Sigmoid colon (tissue), 7 donors: ENCODE measurements at places on chromosomes 12 and 14.

- DNase-seq = no peak
These were observed 161.1 kb upstream of the EGLN3 start for GRCh38 chr14:34111953-34112352.

DNA sequence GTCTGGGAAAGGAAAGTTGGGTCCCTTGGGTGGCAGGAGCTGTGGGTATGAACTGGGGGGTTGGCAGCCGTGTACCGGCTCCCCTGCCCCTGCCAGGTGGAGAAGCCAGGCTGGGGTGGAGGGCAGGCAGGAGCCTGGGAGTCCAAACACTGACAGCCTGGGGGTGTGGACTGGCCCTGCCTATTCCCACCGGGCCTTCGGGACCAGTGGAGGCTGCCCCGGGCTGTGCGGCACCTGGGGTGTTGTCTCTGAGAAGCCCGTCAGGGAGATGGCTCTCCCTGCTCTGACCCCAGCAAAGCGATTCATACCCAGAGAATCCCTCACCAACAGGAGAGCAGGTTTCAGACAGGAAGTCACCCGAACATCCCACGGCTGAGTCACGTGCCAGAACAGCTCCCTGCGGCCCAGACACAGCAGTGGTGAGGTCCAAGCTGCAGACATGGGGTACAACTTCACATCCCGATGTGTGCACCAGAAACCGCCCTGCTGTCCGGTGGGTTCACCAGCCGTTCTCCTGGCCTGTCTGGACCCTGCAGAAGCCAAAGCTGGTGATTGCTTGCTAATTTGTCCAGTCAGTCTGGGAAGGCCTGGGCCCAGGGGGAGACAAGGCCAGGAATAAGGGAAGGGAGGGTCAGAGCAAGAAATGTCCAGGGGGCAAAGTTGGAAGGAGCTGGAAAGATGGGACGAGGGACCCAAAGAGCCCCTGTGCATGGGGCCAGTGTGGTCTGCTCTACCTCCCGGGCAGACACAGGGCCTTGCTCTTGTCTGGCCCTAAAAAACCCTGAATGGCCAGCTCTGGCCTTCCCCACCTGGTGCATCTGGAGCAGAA, 2.1 kb upstream of the GPR132 start:
- DNase-seq = no peak

- peak; percentile 22 for DNase-seq
These were observed 1088.3 kb upstream of the SEL1L start for GRCh38 chr14:82621881-82622450.

GRCh38 chr14:95260537-95261361, 59.0 kb downstream of the CLMN start:
- DNase-seq = no peak

DNA sequence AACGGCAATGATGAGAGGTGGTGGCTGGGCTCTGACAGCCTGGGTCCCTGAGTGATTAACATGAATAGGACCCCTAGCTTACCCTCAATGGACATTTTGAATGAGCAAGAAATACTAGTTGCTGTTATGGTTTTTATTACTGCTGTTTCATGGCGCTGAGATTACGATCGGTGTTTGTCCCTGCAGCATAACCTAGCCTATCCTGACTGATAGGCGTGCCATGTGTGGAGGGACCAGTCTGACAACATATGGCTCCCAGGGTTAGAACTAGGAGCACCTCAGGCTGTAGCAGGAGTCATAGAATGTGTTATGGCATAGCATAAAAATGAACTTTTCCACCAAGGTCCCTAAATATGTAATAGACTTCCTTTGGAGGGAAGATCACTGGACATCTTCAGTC, 137.5 kb upstream of the HIF1A start:
- DNase-seq = no peak

- no peak for DNase-seq
These were observed 117.7 kb upstream of the C14orf180 start for GRCh38 chr14:104461676-104462449.

DNA sequence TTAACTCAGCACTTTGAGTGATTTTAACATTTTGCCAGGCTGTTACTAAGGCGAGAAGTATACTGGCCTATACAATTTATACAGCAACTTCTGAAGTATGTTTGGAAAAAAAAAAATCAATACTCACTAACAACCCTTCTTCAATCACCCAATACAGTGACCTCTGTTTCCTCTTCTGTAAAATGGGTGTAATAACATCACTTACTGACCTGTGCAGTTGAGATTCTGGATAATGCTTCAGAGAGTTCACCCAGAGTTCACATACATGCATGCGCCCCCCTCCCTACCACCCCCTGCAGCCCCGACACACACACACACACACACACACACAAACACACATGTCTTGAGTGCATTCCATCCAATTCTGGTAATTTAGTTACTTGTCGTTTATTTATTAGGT, 9.1 kb downstream of the PAH start:
- DNase-seq = no peak

DNA sequence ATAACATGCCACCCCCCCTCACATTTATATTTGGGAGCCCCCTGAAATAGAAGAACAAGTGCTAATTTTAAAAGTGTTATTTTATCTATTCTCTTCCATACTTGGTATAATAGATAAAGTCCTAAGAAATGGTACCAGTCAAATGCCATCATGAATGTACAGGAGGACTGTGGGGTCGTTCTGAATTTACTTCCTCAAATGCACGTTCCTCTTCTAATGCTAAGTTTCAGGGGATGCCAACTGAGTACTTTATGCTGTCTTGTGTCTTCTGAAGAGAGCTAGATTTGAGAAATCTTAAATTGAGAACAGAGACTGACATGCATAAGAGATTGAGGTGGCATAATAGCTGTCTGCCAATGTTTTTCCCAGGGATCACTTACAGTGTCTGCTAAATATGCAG, 59.0 kb downstream of the CFAP54 start:
- no peak for DNase-seq

GRCh38 chr12:5034603-5035002, 9.1 kb upstream of the KCNA5 start:
- DNase-seq = no peak

DNA sequence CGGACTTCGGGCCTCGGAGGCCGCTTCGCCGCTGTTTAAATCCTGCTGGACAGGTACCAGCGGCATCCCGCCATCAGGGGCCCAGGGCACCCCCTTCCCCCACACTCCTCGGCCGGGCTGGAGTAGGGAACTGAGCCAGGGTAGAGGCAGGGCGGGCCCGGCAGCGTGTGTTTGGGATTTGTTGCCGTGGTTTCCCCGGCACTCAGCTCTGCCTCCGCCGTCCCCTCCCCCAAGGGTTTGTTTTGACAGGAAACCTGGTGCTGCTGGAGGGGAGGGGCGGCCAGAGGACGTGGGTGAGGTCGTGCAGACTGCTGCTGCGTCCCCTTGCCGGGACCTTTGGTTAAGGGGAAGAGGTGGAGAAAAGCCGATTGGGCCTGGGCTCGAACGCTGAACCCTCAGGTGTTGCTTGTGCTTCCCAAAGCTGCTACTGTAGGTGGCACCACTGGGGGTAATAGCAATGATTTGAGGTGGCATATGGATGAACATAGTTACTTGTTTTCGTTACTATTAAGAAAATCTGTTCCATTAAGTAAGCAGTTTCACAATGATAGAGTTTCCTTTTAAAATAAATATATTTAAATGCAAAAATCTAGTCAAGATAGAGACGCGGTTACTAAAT, 778 bp downstream of the TCP11L2 start:
- DNase-seq = peak; percentile 90

GRCh38 chr12:28893856-28894255, 255.2 kb upstream of the FAR2 start:
- DNase-seq = no peak

- DNase-seq = no peak
These were observed 10.9 kb downstream of the C12orf43 start for GRCh38 chr12:121005346-121005815.

- peak; percentile 70 for DNase-seq
These were observed 1.3 kb downstream of the TRIM9 start for GRCh38 chr14:51093371-51094281.

GRCh38 chr14:63392236-63392635, 73.5 kb upstream of the GPHB5 start:
- DNase-seq = no peak

DNA sequence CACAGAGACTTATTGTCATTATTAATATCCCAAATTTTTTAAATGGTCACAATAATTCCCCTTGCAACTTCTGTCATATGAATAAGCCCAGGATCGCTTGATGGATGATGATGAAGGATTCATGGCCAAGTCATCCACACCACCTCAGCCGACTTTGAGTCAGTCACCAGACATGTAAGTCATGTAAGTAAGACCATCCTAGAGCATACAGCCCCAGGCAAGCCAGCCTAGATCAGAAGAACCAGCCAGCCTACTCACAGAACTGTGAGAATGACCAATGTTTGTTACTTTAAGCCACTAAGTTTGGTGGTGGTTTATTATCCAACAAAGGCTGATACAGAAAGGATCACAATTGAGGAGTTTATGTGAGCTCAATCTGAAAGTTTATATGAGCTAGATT, 341.8 kb downstream of the NRXN3 start:
- no peak for DNase-seq

- DNase-seq = no peak
These were observed 63.1 kb downstream of the DIP2B start for GRCh38 chr12:50567926-50568325.

DNA sequence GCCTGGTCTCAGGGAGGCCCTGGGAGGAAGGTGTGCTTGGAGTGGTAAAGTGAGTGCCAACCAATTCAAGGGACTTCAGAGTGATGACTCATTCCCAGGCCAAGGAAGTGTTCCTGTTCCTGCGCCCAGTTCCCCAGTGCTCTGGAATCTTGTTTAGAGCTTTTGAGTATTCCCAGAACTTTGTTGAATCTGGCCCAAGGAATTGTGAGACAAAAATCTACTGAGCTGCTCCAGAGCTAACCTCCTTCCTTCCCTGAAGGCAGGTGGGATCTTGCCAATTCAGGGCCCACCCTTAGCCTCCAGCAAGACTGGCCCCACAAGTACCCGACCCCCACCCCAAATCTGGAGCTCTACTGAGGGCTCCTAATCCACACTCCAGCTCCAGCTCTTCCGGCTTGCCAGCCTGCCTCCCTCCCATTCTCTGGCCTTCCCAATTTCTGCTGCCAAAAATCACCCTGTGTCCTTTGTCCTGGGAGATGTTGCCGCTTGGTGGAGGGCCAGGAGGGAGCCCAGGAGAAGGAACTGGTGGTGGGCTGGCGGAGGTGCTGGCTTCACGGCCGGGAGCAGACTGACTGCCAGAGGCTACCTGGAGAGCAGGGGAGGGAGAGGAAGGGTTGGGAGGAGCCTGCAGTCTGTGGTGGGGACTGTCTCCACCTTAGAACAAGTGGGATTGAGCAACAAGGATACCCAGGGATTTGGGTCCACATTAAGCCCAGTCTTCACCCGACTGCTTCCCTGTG, 2.0 kb upstream of the ATN1 start:
- DNase-seq = peak; percentile 95

GRCh38 chr12:18905134-18905533, 167.2 kb downstream of the CAPZA3 start:
- no peak for DNase-seq

DNA sequence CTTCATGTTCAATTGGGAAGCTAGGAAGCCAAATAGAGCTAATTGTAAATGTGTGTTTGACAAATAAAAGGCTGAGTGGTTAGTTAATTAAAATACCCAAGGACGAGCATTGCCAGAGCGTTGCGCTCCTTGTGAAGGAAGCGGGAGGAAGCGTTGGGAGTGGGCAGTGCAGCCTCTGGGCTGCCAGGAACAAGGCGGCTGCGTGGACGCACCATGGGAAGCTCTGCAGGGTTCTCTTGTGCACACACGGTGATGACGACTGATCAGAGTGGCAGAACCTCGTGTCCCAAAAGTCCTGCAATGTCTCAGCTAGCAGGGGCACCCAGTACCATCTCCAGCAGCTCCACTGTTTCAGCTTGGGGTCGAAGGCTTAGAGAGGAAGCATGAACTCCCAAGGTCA, 546.6 kb upstream of the TMEM132C start:
- DNase-seq = no peak

DNA sequence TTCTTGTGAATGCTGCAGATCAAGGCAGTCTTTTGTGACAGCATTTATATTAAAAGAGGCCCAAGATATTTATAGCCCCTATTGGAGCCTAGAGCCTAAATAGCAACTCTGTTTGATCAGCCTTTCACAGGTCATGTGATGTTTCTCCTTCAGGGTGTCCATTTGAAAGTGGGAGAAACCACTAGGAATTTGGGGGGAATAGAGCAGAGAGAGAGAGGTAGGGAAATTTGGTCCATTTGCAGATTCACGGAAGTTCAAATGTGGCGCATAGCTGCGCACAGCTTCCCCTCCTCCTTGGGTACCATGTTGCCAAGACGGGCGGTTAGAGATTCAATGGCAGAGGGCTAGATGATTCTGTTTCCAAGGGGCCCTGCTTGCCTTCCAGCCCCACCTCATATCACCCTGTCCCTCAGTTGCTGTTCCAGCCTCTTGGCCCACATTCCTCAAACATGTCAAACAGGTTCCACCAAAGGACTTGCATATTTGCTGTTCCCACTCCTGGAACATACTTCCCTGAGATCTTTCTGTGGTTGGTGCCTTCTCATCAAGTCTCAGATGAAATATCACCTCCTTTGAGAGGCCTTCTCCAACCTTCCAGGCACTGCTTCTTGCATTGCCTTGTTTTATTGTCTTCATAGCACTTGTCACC, 220.8 kb downstream of the CHST11 start:
- DNase-seq = no peak

DNA sequence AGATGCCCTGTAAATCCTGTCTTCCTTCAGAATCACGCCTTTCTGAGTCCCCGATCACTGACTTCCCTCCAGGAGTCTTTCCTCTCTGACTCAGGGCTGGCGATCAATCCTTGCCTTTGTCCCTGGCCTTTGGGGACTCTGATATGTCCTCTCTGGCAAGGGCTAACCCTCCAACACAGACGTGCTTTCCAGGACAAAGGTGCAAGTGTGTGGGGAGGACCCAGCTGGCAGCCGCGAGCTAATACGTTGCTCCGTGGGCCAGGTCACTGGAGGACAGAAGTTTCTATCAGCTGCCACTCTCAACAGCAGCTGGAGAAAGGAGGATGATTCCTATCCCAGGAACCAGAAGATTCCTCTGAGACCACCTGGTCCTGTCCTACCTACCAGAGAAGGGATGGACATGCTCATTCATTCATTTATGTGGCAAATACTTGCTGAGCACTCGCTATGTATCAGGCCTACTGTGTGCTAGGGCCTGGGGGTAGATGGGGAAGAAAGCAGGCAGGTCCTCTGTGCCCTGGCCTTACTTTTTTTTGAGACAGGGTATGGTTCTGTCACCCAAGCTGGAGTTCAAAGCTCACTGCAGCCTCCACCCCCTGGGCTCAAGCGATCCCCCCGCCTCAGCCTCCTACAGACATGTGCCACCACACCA, 8.5 kb upstream of the SCARB1 start:
- no peak for DNase-seq

- no peak for DNase-seq
These were observed 194.8 kb upstream of the SEL1L start for GRCh38 chr14:81728447-81728846.

DNA sequence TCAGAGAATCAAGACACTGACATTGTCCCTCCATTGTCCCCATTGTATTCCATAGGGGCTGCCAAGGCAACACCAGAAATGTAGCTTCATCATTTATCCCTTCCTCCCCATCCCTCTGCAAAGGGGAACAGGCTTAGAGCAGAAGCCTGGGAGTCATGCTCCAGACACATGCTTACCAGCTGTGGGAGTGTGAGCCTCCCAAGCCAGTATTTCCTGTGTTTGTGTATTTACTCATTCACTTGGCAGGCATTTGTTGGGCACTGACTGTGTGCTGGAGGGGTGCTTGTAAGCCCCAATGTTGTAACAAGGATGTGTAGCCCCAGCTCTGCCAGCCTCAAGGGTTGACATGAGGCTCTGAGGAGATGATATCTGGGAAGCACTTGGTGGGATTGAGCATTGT, 46.0 kb upstream of the TCL1A start:
- DNase-seq = no peak

- no peak for DNase-seq
These were observed 104.1 kb downstream of the CHST11 start for GRCh38 chr12:104560881-104561280.

GRCh38 chr14:72644758-72645489, 249.0 kb downstream of the DPF3 start:
- DNase-seq = no peak
